ENCODE measurements at places on chromosomes 5 and 9.

- DNase-seq = no peak
These were observed 16.8 kb upstream of the ZBTB43 start for GRCh38 chr9:126788046-126788445.

- DNase-seq = peak; percentile 91
These were observed 21.0 kb upstream of the RALGDS start for GRCh38 chr9:133141833-133142595.

- DNase-seq = no peak
These were observed 37.7 kb upstream of the ICE1 start for GRCh38 chr5:5384660-5385330.

DNA sequence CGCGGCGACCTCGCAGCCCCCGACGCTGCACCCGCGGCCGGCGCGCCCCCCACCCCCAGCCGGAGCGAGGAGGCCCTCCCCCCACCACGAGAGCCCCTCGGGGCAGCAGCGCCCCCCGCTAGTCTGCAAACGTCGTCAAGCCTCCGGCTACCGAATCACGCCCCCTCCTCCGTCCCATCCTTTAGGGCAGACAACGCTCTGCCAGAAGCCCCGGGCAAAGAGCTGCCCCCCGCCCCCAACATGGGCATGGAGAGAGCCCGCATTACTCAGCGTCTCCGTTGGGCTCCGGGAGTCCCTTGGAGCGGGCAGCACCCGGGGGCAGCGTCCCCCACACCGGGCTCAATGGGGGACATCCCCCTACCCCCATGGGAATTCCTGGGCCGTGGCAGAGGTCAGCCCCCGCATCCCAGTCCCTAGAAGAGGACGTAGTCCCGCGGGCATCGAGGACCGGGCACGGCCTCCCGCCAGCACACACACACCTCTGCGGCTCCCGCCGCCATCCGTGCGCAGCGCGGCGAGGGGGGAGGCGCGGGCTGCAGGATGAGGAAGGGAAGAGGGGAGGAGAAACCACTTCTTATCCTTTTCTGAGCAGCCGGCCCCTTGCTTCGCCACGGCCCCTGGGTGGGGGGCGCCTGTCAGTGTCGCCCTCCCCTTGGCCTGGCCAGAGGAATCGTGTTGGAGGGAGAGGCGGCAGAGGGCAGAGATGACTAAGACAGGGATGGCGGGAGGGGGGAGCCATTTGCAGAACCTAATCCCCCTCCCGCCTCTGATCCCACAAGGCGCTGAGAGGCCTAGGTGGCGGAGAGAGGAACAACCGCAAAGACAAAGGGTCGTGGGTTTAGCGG lies 750 bp downstream of the DNM1 start:
- peak; percentile 21 for DNase-seq

DNA sequence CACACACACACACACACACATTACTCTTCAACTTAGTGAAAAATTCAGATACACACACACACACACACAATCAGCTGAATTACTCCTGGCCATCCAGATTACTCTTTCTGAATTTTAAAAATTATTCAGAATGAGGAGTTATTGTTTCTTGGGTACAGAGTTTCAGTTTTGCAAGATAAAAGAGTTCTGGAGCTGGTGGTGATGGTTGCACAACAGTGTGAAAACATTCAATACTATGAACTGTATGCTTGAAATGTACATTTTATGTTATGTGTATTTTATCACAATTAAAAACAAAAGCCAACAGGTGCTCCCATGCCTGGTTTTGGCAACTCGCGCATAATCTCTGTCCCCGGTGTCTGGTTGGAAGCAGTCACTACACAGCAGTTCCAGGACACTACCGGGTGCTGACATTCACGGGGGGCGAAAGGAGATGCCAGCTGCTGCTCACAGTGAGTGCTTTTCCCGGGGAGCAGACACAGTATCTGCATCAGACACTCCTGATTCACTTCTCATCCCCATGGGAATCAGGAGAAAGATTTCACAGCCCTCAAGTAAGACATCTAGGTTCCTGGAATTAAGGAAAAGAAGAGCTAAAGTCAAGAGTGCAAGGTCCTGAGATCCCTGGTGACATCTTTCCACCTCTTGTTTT lies 55.7 kb downstream of the LHFPL2 start:
- DNase-seq = no peak

- no peak for DNase-seq
These were observed 30.6 kb downstream of the CORO2A start for GRCh38 chr9:98161851-98162250.

DNA sequence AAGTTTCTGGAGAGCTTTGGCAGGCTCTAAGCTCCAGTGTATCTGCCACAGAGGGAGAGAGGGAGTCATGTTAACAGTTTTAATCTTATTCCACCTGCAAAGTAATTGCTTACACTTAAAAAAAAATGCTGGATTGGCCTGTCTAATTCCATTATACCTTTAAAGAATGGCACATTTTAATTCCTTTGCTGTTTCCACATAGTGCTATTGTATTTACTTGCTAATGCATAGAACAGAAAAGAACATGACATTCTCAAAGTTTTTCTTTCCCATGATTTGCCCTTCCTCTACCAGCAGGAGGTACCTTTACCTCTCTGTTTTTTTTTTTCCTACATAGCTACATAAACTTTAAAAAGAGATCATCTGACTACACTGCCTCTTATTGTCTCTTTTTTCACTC lies 318.0 kb downstream of the GLIS3 start:
- no peak for DNase-seq

GRCh38 chr5:55997742-55998351 lies 3.1 kb upstream of the IL6ST start:
- no peak for DNase-seq

- DNase-seq = no peak
These were observed 58.8 kb upstream of the TMEM171 start for GRCh38 chr5:73061593-73061992.

GRCh38 chr9:124818431-124819281 lies 34.6 kb upstream of the WDR38 start:
- no peak for DNase-seq

DNA sequence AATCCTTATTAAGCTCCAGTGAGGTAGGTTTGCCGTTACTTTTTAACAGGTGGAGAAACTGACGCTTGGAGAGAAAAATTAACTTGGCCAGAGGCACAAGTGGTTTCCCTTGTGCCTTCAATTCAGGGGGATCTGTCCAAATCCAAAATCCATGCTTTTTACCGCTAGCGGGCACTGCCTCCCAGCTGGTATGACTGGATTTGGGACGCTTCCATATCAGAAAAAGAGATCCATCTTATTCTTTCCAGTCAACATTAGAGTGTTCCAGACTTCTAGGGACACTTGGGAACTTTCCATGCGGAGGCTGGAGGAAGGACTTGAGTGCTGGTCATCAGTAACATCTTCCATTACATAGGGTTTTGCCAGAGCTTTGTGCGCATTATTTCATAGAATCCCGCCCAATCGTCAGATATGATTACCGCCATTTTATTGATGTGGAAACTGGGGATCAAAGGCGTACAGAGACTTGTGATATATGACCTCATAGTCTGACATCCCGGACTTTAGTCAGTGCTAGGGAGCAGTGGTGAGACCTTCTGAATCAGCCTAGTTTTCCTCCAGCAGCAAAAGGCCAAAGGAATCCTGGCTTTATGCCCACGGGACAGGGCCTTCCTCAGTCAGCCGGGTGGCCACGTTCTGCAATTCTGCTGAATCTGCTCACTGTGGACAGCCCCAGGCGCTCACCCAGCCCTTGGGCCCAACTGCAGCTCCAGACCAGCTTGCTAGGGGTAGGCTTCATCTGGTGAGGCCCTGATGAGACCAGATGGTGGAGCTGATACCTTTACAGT lies 1.1 kb upstream of the GNPDA1 start:
- no peak for DNase-seq

DNA sequence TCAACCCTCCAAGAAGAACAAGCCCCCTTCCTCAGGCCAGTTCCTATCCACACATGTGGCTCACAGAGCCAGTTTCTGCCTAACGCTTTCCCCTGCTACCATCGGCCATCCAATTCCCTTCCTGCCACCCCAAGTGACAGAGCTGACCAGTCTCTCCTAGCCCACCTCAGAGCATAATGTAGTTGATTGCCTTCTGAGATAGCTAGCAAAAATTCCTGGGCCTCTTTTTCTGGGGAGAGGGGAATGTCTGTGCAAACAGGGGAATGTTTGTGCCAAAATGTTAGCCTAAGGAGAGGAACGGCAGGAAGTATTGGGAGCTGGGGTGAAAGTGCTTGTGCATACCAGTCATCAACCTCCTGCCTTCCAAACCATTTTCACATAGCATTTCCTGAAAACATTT lies 157.0 kb downstream of the PJA2 start:
- no peak for DNase-seq

DNA sequence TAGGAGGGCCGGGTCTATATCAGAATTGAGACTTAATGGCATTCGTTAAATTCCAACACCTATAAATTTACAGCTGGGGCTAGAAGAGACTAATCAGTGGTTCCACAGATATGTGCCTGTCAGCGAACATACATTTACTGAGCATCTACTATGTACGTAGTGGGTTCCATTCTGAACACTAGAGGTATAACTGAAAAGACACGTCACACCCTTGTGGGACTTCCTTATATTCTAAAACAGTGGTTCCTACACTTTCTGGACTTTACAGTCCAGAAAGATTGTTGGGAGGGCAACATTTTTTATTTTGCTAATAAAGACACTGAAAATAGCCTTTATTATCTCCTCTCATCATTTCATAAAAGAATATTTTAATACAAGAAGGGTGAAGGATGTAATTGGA lies 140.5 kb downstream of the SCAMP1 start:
- no peak for DNase-seq

DNA sequence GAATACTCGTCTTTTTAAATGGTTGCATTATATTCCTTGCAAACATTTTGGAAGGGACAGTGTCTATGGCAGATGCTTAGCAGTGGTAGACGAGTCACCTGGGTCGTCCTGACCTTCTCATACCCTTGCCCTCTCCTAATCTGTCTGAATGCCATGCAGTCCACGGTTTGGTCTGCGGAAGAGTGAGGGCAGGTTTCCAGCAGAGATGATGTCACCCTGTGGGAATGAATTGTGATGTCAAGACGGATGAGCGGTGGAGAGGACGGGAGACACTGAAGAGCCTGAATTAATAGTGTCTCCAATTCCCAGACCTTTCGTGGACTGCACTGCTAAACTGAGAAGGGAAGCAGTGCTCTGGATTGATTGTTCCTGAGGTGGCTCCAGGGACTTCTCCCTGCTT lies 329.0 kb upstream of the PANK3 start:
- DNase-seq = no peak

DNA sequence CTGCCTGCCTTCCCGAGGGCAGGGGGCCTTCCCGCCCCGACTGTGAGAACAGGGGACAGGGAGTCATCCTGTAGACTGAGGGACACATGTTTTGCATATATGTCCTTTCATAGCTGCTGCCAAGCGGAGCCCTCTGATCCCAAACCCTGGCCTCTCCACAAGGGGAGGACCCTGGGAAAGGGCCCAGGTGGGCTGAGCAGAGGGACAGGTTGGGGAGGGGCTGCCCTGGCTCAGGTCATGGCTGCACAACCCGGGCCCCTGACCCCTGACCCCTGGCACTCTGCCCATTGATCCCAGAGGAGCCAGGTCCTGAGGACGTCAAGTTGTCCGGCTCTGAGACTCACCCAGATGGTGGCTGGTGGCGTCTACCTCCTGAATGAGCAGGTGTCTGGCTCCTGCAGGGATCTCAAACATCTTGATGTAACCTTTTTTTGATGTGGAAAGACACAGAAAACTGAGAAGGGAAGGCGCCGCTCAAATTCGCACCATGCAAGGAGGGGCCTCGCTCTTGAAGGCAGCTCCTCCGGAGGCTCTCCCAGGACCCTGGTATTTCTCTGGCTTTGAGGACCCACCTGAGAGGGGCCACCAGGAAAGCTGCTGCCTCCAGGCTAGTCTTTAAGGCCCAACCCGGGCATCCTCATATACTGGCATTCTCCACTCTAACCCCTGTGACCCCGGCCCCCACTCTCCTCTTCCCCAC lies 71.9 kb downstream of the ZNF354C start:
- no peak for DNase-seq

DNA sequence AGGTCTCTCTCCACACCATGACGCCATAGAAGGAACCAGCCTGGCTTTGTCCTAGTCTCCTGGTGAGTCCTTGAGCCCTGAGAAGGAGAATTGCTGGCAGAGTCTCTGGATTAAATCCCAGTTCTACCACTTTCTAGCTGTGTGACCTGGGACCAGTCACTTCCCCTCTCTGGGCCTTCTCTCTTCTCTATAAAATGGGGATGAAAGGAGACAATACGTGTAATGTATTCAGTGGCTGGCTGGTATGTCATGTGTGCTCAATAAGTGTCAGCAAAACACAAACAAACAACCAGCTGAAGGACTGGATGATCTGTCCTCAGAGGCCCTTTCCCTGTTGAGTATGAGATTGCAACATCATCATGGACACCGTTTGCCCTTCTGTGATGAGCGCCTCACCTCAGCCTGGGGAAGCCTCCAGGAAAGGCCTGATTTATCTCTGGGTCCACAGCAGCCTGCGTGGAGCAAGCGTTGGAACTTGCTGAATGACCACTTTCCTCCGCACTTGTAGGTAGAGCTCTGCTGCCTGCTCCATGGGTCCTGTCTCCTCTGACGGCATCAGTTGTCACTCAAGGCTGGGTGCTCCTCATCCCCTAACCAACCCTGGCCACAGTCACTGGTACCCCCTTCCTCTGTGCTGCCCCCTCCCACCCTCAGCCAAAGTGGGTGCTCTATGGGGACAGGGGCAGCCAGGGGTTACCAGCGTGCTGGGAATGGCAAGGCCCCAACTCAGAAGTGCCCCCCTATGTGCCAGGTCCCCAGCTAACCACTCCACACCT lies 3.6 kb upstream of the NR5A1 start:
- DNase-seq = no peak

GRCh38 chr5:24222876-24223275 lies 421.9 kb downstream of the CDH10 start:
- DNase-seq = no peak

GRCh38 chr9:2158766-2159430 lies 143.8 kb downstream of the SMARCA2 start:
- DNase-seq = no peak

GRCh38 chr9:129185991-129186390 lies 7.9 kb upstream of the IER5L start:
- no peak for DNase-seq

DNA sequence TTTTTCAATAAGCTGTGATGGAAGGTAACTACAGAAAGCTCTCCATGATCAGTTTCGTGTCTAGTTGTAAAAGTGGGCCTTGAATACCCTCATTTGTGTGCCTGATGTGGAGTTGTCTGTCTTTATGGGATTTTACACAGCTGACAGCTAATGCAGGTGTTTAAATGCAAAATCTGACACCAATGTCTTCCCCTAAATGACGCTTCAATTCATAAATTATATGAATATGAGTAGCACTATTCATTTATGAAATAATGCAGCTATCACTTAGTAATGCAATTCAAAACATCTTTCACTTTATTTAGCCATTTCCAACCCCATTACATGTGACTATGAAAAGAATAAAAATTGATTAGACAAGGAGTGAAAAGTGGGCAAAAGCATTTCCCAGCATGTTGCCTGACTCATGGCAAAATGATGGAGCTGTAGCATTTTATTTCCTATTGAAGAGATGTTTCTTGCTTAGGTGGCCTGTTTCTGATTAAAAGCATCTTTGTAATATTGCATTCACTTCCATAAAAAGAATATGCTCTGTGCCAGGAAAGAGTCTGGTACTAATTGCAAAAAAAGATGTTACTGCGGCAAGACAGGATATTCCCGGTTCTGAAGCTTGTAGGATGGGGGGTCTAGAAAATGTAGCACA lies 116.7 kb upstream of the HAPLN1 start:
- DNase-seq = no peak

- no peak for DNase-seq
These were observed 32.9 kb upstream of the FAM120AOS start for GRCh38 chr9:93486268-93486667.

GRCh38 chr9:134303601-134304000 lies 22.7 kb upstream of the RXRA start:
- DNase-seq = no peak
